Posterior cingulate gyrus (tissue), 11 donors: ENCODE measurements at places on chromosomes 3 and 15.

DNA sequence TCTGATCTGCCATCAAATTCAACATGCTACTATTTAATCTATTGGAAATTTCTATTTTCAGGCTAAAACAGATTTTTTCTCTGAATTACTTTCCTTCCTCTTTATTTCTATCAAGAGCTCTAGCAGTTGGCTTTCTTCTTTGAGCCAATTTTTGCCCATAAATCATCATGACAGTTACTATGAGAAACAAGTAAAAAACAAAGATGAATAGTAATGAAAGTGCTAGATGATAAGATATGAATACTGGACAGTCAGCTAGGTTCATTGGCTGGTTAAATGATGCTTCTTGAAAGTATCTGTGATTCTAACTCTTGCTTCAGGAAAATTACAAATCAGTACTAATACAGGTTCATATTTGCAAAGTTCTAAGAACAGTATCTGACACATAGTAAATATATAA is 38.6 kb upstream of the NANOGP8 start:
- DNase-seq: no peak

GRCh38 chr15:44296625-44297524 is 8.4 kb downstream of the GOLM2 start:
- no peak for DNase-seq

GRCh38 chr3:12473511-12473910 is 10.8 kb upstream of the TSEN2 start:
- DNase-seq: no peak

- DNase-seq: no peak
These were observed 13.1 kb upstream of the DYNC1LI1 start for GRCh38 chr3:32583708-32584107.
